GM23338 (cell line): ENCODE measurements at places on chromosomes 1 and 21. TPM values are rescaled to one million over a fixed set of nuclear protein-coding genes. Genes with fewer than 3 reads are reported as not detected.

Gene ZNF436
- polyA plus RNA-seq = 0.23 and 0.33 TPM in 2 replicates

DNA sequence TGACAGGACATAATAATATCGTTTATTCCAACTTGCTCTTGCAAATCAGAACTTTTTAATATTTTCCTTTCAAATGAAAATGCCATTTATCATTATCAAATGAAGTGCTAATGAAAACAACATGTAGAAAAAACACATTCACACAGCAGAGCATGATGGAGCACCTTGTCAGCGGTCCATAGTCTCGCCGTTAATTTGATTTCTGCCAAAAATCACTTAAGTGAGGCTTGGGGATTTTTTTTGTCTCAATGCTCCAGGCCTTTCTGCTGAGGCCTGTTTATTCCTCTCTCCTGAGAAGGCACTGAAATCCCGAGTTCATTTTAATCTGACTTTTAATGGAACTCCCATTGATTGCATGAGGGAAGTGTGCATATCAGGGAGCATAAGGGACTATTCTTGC is 122.5 kb downstream of the ELAVL4 start:
- DNase-seq = no peak

DNA sequence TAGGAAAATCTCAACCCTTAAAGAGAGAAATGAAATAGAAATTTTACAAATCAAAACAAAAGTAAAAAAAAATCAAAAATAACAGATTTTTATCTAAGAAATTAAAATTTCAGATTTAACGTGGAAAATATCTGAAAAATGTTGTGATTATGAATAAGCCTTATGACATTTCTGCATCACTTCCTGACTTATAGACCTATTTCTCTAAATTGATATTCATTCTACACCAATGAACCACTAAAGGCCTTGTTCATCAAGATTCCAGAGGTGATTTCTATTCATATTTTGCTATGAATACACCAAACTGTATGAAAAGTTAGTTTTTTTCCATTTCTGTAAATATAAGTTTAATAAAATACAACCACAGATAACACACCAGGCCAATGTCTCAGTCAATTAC is 261.5 kb downstream of the SMYD3 start:
- no peak for DNase-seq

Gene CFHR4
- polyA plus RNA-seq = not detected in 2 replicates

GRCh38 chr1:236078993-236079392 is 14.1 kb upstream of the NID1 start:
- DNase-seq = no peak

GRCh38 chr1:195475568-195475967 is 1132.7 kb downstream of the KCNT2 start:
- DNase-seq = no peak

Gene PGBD5
- 3.4 and 3.9 TPM in 2 replicates for polyA plus RNA-seq

DNA sequence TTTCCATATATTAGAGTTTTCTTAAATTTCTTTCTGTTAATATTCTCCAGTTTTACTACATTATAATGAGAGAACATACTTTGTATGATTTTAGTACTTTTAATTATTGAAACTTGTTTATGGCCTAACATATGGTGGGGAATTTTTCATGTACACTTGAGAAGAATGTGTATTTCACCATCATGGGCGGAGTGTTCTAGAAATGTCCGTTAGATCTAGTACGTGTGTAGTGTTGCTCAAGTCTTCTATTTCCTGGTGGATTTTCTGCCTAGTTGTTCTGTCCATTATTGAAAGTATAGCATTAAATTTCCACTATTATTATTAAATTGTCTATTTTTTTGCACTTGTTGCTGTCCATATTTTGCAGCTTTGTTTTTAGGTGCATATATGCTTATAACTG is 64.0 kb upstream of the RGS21 start:
- no peak for DNase-seq

Gene ATP6V1G3
- not detected in 2 replicates for polyA plus RNA-seq
